AG04449 (cell line): ENCODE measurements at places on chromosomes 3 and 15.

GRCh38 chr15:47720555-47720954 is 3.2 kb downstream of the SEMA6D start:
- no peak for DNase-seq

DNA sequence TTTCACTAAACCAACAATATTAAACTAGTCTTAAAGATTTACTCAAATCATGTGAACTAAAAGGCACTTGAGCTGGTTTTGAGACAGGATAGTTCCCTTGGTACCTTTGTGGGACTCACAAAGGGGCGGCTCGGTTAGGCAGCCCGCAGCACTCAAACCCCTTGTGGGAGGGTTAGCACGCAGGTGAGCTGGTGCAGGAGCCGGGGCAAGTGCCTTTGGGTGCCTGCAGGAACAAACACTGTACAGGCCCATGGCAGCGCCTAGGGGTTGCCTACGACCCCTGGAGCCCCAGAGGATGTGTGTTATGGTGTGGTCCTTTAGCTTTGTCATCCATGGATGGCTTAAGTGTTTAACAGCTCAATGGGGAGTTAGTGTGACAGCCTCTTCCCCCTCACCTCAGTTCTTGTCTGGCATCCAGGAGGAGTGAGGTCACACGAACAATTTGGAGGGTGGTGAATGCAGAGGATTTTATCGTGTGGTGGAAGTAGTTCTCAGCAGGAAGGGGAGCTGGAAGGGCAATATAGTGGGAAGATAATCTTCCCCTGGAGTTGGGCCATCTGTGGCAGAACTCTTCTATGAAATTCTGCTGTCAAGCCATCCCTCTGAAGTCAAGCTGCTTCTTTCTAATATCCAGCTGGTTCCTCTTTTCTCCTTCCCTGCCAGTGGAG is 470.9 kb downstream of the RBMS3 start:
- no peak for DNase-seq

DNA sequence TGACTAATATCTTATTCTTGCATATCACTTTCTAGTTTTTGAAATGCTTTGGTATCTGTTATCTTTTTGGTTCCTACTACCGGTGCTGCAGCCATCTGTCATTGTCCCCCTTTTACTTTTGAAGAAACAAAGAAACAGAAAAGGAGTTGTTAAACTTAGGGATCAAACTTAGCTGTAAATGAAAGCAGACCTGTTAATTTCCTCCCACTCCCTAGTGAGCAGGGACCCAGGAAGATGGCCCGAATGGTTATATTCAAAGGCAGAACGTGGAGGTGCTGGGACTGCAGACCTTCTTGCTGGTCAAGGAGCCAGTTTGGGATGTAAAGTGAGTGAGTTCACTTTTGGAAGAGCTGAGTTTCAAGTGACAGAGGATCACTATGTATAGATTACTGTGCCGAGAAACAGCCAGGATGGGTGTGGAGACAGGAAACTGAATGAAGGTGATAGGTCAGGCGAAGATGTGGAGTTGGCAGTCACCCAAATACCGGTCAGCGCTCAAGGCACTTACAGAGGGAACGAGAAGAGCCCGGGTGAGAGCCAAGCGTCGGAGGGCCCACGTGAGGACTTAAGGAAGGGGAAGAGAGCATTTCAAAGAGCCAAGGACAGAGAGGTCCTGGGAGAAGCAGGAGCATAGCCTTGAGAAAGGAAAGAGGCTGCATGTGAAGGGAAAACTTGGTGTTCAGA is 20.1 kb downstream of the KBTBD8 start:
- DNase-seq, result no peak

DNA sequence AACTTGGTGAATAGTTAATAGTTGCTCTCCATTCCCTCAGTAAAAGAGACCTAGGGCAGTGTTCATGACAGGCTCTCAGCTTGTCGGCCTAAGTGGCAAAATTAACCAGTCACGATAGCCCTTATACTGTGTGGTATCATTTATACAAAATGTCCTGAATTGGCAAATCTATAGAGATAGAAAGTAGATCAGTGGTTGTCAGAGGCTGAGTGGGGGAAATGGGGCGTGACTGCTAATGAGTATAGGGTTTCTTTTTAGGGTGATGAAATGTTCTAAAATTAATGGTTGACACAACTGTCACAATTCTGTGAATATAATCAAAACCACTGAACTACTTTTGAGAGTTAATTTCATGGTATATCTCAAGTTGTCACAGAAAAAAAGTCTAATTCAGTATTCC is 20.9 kb downstream of the ARIH1 start:
- DNase-seq, result no peak

GRCh38 chr3:194872669-194872977 is 186.9 kb downstream of the FAM43A start:
- peak; percentile 40 for DNase-seq

- peak; percentile 47 for DNase-seq
Observed at GRCh38 chr3:189001559-189001958, 170.2 kb upstream of the TPRG1 start.

DNA sequence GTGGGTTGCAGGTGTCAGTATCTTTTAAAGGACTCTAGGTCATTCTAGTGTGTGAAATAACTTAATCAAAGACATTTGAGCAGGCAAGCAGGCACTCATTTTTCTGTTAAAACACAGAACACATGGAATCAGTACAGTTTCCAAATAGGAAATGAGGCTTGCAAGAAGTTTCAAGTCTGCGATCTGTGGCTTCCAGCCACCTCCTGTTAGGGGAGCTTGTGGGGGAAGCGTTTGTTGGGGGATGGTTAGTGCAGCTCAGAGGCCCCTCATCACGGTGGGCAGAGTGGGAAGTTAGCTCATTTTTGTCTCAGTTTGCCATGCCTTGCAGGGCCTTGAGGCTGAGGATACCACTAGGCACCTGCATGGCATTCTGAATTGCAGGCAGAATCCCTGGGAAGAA is 59.9 kb downstream of the SLC6A11 start:
- DNase-seq, result no peak

DNA sequence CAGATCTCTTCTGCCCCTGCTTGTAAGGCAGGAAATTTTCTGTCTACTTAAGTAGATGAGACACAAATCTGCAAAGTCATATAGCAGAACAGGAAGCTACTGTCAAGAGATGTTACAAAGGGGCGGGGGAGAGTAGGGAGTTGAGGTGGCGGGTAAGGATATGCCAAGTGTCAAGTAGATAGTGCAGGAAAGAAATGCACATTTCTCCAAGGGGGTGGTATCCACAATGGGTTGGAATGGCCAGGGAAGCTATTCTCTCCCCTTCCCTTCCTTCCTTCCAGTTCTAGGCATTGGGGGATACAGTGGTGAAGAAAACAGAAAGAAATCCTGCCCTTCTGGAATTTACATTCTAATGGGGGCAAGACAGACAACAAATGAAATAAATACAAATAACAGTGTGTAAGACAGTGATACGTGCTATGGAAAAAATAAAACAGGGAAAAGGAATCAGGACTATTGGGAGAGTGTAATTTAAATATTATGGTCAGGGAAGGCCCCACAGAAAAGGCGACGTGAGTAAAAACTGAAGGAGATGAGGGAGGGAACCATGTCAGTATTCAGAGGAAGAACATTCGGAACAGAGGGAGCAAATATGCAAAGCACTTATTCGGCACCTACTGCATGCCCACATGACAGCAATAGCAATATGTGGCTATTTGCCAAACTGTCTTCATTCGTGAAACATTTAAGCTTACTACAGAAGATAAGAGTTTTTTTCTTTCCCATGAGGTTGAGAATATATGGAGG is 42.8 kb upstream of the RNU6-1 start:
- no peak for DNase-seq

DNA sequence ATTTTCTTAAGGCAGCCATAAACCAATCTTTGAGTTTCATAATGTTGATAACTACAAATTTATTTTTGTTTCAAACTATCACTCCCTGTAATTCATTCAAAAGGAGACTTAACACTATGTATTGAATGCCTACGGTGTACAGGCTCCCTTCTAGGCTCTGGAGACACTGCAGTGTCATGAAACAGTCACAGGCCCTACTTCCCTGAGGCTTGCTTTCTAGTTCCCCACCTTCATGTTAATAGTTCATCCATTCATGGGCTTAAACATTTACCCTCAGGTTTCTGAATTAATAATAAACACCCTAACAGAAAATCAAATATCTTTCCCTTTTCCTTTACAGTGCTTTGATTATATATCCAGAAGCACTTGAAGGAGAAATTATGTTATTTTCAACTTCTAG is 168.7 kb downstream of the CHL1 start:
- no peak for DNase-seq

DNA sequence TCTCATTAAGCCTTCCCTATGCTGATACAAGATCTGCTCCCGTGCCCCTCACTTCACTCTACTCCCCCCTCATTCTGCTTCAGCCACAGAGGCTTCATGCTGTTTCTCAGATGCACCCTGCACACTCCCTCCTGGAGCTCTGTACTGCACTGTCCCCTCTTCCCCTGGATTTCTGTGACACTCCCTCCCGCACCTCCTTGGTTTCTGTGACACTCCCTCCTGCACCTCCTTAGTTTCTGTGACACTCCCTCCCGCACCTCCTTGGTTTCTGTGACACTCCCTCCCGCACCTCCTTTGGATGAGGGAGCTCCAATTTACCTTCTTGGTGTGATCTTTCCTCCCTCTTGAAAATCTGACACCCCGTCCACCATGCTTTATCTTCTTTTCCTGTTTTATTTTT is 28.2 kb downstream of the BDH1 start:
- no peak for DNase-seq

DNA sequence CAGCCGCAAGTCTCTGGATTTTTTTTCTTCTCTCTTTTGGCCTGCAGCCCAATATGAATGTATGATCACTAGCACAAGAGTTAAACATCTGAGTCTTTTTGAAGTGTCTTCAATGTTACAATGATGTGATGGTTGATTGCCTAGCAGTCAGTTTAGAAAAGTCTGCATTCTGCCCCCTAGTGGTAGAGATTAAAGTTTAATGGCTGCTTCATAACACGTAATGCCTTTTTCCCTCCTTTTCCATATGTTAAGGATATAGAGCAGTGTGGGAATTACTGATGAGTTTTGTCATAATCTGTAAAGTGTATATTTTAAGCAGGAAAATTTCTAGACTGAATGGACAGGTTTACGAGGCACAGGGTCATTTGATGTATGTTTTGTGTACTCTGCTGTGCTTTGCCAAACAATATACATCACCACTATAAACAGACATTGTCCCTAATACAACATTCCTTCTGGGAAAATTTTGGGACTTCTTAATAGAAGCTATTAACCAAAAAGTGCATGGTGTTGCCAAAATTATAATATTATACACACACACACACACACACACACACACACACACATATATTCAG is 1038.5 kb upstream of the NR2F2 start:
- no peak for DNase-seq

GRCh38 chr3:98809557-98809956 is 46.4 kb downstream of the ST3GAL6 start:
- DNase-seq, result no peak

GRCh38 chr15:71939981-71940588 is 129.7 kb downstream of the NR2E3 start:
- DNase-seq, result no peak

DNA sequence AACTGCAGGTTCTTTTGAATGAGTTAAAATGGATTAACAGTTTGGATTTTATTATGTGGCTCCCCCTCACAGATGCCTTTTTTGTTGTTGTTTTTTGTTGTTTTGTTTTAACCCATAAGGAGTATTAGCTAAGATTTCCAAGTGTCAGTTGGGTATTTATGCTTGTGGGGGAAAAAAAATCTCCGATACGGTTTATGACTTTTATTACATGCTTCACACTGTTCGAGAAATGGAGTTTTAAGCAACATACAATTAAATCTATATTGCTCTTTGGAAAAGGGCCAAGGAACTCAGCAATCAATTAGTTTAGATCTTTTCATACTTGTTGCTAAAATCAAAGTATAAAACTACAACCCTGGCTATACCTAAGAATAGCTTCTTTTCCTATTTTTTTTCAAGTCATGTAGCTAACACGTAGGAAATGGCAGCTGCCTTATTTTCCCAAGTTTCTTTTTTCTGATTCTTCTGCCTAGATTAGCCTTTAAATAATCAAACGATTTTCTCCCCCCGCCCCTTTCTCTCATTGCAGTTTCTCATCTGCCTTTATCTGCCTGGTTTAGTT is 16.0 kb downstream of the NR2F2 start:
- DNase-seq, result no peak

- no peak for DNase-seq
Observed at GRCh38 chr3:115322901-115323300, 175.8 kb upstream of the ZBTB20 start.

DNA sequence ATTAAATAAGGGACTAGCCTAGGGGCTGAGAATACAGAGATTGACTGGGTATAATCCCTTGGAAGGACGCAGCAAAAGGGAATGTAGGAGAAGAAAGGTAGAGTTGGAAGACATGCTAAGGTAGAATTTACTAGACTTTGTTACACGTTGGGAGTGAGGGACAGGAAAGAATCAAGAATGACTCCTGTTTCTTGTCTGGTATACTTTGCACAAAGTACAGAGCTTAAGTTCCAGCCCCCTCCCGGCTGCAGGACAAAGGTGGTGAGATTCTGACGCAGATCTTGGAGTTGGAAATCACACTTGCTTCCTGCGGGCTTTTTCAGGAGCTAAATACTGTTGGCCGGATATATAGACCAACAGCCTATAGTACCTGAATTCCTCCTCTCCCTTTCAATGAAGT is 895 bp downstream of the HYKK start:
- DNase-seq, result no peak

DNA sequence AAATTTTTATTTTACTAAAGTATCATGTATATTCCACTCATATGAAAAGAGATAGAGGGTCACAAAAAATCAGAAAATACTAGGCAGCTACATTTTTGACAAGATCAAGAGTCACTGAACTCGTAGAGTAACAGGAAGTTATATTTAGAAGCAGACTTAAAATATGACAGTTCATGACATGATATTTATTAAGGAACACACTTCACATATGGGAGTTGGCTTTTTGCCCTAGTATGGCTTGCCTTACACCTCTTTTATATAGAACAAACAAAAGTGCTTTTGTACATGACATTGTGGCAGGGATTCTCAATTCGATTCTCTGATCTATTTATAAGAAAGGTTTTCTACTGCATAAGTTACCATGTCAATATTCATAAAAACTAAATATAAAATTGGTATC is 80.1 kb upstream of the GBE1 start:
- no peak for DNase-seq

GRCh38 chr3:156747046-156747445 is 72.7 kb downstream of the TIPARP start:
- no peak for DNase-seq

- DNase-seq, result peak; percentile 41
Observed at GRCh38 chr3:130748981-130749380, 2.4 kb upstream of the PIK3R4 start.

DNA sequence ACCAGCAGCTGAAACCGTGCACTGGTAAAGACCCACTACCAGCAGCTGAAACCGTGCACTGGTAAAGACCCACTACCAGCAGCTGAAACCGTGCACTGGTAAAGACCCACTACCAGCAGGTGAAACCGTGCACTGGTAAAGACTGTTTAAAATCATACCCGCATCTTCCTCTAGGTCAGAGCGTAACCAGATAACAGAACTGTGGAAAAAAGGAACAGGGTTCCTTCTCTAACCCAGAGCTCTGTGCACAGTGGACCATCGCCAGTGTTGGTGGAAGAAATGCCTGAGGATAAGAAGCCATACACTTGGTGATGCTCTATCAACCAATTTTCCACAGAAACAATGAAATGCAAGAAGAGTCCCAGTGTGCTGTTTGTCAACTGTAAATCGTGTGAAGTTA is 243.4 kb downstream of the NTRK3 start:
- no peak for DNase-seq

- DNase-seq, result no peak
Observed at GRCh38 chr3:188646592-188646991, 492.6 kb downstream of the LPP start.
